Omental fat pad (tissue), 4 donors: ENCODE measurements at places on chromosomes 4 and X.

DNA sequence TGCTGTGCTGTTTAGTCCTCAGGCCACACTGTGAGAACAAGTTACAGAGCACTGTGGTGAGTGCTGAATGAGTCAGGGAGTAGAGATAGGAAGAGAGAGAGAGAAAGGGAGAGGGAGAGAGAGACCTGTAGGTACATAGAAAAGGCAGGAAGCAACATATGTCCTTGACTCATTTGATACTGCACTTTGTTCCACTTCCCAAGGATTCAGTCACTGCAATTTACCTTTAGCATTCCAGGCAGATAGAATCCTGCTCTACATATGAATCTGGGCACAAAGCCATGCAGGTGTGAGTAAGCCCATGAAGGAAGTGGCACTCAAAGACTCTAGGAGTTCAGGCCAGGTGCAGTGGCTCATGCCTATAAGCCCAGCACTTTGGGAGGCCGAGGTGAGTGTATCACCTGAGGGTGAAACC is 1.0 kb upstream of the DAPP1 start:
- DNase-seq: no peak

GRCh38 chrX:70916754-70917153 is 8.2 kb upstream of the TEX11 start:
- DNase-seq: no peak

- DNase-seq: no peak
These were observed 49.2 kb upstream of the STX18 start for GRCh38 chr4:4591071-4591470.

DNA sequence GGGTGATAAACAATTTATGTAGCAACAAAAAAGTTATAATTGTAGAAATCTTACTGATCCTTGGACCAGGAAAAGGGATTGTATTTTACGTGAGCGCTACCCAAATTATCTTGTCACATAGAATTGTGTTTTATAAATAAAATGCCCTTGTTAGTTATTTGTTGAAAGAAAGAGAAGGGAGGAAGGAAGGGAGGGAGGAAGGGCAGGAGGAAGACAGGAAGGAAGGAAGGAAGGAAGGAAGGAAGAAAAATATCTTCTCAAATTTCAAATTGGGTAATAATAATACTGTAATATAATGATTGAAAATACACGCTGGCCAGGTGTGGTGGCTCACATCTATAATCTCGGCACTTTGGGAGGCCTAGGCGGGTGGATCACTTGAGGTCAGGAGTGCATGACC is 206.2 kb upstream of the TLL1 start:
- no peak for DNase-seq

DNA sequence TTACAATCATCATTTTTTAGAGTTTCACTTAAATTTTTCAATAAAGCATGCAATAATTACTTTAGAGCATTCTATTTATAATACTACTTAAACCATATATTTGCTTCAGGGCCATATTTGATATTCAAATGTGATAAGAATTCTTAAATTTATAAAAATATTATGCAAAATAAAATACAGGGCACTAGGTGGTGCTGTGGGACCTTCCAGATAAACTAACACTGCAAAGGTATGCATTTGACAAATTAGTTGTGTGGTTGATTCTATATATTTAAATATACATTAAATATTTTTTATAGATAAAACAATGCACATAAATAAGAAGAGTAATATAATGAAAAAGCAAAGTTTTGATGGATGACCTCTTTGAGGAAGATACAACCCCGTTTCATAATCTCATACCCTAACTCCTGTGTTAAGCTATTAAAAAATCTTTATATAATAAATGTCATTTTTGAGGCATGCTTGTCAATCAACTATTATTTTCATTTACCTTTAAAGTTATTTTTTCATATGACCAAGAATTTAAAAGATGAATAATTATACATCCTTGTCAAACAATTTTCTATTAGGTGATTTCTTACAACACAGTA is 128.4 kb downstream of the REELD1 start:
- DNase-seq: no peak

- DNase-seq: no peak
These were observed 2.8 kb downstream of the TIGD2 start for GRCh38 chr4:89114100-89114499.

DNA sequence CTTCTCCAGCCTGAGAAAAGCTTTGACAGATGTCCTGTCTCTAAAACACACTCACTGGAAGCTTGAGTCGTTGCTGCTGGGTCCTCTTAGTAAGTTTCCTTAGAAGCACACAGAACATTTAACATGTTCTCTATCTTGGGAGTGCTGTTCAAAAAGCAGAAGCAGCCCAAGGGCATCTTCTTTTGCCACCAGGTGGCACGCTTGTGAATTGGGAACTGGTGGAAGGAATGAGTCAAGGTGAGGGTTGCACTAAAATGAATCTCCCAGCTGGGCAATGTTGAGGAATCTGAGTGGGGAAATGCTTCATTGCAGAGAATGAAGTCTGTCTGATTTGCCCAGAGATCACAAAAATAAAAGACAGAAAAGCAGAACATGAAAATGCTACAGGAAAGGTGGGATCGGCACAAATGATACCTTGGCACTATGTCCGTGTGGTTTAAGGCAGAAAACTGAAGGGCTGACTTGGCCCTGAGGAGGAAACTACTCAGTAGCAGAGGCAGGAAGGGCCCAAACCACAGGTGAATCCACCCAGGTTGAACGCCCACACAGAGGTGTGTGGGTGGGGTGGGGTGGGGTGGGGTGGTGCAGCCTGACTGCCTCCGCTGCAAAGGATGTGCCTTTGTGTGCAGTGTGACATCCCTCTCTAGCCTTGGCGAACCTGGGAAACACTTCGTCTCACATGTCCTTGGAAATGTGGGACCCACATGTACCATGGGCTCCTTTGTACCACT is 26.0 kb downstream of the KIT start:
- DNase-seq: no peak

DNA sequence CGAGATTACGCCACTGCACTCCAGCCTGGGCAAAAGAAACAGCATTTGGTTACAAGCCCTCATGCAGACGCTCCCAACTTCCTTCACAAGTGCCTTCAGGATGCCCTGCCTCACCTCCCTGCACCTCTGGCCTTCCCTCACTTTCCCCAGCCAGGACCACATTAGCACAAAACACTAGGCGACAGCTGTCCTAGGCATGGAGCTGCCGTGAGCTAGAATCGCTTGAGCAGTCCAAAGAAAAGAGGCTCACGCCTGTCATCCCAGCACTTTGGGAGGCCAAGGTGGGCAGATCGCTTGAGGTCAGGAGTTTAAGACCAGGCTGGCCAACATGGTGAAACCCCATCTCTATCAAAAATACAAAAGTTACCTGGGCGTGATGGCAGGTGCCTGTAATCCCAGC is 15.8 kb downstream of the RNF212 start:
- DNase-seq: no peak

DNA sequence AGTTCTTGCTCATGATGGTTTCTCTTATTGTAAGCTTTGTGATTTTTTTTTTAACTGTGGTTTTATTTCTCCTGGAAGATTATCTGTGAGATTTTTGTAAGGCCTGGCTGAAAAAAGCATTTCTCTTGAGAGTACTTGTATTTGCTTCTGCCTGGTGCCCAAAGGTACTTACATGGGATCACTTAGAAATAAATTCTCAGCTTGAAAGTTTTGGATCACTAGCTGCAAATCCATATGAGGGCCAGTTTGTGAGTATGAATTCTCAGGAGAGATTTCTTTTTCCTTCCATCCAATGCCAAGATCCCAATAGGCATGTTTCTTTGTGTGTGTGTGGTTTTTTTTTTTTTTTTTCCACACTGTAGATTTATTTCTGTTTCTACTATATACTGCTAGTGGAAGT is 1884.7 kb upstream of the PCDH7 start:
- DNase-seq: no peak

DNA sequence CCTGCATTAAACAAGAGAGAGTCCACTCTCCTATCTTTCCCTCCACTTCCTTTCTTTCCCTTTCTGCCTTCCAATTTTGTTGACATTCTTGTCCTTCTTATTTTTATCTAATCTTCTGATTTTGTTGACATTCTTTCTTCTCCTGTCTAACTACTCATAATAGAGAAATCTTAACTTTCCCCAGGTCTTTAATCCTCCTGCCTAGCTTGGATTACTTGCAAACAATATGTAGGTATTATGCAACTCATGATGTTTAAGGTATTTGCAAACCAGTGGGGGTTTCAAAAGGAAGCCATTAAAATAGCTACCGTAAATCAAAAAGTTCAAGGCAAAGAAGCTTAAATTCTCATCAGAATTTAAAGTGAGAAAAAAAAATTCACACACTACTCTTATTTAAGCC is 53.9 kb downstream of the PROM1 start:
- no peak for DNase-seq

DNA sequence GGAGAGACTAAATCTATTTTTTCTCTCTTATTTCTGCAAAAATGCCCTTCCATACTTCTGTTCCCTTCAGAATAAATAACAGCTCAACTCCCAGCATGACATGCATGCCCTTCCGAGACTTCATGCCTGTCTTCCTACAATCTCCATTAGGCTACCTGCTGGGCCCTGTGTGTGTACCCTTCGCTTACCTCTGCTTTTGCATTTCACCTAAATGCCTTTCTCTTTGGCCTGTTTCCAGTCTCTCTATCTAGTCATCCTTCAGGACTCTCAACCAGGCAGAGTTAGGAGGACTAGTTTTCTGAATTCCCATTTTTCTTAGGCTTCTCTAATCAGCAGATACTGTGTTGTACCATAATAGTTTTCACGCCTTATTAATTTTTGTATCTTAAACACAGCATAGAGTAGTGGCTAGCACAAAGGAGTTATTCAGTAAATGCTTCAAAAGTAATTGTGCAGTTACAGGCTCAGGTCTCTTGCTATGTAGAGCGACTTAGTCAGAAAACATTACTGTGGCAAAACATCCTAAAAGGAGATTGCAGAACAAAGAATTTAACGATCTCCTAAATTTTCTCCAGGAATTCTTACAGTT is 20.5 kb downstream of the SEPTIN11 start:
- no peak for DNase-seq

- DNase-seq: no peak
These were observed 364.1 kb downstream of the FSTL5 start for GRCh38 chr4:161799710-161800109.

- DNase-seq: no peak
These were observed 154.2 kb downstream of the TEX11 start for GRCh38 chrX:70754169-70754848.

DNA sequence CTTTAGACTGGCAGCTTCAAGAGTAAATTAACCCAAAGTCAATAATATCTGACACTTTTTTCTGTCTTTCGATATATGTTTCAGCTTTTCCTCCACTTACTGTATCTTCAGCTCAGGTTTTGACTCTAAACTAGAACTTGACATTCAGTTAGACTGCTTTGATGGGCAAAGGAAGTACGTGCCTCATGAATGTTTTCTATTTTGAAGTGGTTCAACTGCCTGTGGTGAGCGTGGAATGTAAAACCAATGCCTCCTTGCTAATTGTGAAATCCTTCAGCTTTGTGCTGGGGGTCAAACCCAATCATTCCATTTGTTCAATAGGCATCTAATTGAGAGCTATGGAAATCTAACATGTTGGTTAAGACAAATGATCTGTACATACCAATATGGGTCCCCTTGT is 857.0 kb upstream of the HTR2C start:
- no peak for DNase-seq

GRCh38 chr4:170940043-170940724 is 850.4 kb upstream of the AADAT start:
- no peak for DNase-seq

DNA sequence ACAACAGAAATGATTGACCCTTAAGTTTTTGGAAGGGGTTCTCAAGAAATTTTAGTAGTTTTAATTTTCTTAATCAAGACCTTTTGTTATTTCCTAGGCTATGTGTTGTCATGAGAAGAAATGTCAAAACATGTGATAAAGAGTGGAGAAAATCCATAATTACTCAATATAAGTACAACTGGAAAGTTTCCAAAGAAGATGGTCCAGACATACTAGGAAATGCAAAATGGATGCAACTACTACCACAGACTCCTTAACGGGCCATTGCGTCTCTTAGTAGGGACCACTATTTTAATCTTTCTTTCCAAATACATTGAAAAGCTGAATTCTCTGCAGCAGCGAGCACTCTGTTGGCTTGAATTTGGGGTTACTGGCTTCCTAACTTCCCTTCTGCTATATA is 148.8 kb downstream of the NWD2 start:
- no peak for DNase-seq

DNA sequence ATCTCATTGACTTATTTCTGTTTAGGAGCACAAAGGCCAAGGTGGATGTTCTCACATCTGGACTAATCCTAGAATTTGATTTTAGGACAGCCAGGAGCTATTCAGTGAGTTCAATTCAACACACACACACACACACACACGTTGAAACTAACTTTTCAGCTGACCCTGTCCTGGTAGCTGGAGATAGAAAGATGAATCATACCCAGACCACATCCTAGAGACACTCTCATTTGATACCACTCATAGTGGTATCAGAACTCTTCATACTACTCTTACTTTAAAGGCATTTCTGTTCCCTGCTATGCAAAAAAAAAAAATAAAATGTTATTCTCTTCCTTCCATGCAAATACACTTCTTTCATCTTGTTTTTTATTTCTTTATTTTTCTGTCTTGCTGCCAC is 36.7 kb downstream of the KLF8 start:
- DNase-seq: no peak

- no peak for DNase-seq
These were observed 6.1 kb downstream of the NALF2 start for GRCh38 chrX:69510137-69510715.

DNA sequence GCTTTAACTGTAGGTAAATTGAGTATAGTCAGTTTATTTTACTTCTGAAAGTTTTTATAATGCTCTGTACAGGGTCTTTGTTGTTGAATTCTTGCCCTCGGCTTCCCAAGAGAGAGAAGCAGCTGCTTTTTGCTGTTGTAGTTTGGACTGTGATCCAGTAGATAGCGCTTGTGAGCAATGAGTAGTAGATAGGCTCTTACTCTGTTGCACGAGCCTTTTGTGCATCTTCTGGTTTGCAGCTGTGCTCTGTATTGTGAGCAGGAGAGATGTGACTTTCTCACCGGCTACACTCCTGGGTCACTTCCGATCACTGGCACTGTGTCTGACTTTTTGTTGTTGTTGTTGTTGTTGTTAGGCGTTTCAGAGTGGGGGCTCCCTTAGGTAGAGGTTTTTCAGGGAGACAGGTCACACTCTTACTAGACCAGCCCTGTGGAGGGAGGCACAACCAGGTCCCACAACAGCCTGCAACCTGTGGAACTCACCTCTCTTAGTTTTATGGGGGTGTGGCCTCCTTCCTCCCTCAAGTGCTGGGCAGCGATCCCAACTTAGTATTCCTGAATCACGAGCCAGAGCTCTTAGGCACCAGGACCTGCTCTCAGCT is 822.1 kb upstream of the GALNTL6 start:
- DNase-seq: no peak

GRCh38 chrX:136899221-136899620 is 18.7 kb upstream of the RBMX start:
- DNase-seq: no peak

- no peak for DNase-seq
These were observed 39.3 kb downstream of the GATB start for GRCh38 chr4:151721466-151721865.

GRCh38 chr4:184099535-184099966 is 118.1 kb downstream of the ENPP6 start:
- DNase-seq: no peak

- DNase-seq: no peak
These were observed 1498.0 kb downstream of the STIM2 start for GRCh38 chr4:28358606-28359005.
